ENCODE measurements at places on chromosomes 7 and 10. TPM values are rescaled to one million over a fixed set of nuclear protein-coding genes. Genes with fewer than 3 reads are reported as not detected.

GRCh38 chr7:29139796-29140195 lies 6.5 kb downstream of the CPVL start:
- H3K4me3 ChIP-seq: no peak overlapping the region
- H3K27me3 ChIP-seq: no peaks in the 10 kb centered on the region
- H3K36me3 ChIP-seq: no peaks in the 10 kb centered on the region
- H3K27ac ChIP-seq: no peak overlapping the region
- peaks cover 8% of the 10 kb centered on the region for H3K4me1 ChIP-seq

Gene HOXA7
- 0.26 TPM for total RNA-seq

DNA sequence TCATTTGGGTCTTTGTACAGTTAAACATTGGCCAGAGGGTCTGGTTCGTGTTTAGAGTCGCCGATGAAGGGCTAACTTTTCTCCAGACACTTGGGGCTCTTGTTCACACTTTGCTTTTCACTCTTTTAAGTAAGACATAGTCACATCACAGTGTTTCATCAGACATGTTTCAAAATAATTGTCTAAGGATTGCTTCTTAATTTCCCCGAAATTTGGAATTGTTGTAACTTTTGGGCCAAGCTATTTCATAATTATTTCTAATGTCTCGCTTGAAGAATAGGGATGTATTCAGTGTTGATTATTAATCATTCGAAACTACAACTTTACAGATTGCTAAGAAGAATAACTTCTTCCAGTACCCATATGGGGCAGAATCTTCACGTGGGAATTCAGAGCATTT lies 92.8 kb downstream of the TCF7L2 start:
- H3K4me1 ChIP-seq: no peaks in the 10 kb centered on the region
- no peak overlapping the region for H3K4me3 ChIP-seq
- H3K27ac ChIP-seq: no peak overlapping the region
- H3K27me3 ChIP-seq: no peaks in the 10 kb centered on the region
- no peaks in the 10 kb centered on the region for H3K36me3 ChIP-seq

DNA sequence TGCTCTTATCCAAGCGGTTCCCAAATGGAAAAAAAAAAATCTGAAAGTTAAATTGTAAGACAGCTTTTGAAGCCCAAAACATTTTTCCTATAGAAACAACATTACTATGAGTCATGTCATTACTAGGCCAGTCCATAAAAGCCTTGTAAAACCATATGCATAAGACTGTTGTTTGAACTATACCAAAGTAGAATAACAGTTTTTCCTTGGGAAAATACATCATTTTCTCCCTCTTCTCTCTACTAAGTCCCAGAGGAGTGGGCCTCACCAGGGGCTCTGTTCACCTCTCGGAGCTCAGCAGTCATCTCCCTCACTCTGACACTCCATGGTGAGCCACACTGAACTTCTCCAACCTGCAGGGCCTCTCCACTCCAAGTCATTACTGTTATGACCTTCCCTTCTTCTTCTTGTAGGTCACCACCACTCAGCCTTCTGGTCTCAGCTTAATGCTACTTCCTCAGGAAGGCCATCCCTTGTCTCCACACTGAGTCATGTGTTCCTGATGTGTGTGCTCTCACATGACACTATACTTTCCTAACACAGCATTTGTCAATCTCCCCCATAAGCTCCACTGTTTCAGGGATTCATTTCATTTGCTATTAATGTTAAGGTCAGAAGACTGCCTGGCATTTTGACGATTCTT lies 32.5 kb downstream of the ZNF438 start:
- no peaks in the 10 kb centered on the region for H3K27me3 ChIP-seq
- H3K27ac ChIP-seq: no peak overlapping the region
- no peak for DNase-seq
- no peaks in the 10 kb centered on the region for H3K36me3 ChIP-seq

DNA sequence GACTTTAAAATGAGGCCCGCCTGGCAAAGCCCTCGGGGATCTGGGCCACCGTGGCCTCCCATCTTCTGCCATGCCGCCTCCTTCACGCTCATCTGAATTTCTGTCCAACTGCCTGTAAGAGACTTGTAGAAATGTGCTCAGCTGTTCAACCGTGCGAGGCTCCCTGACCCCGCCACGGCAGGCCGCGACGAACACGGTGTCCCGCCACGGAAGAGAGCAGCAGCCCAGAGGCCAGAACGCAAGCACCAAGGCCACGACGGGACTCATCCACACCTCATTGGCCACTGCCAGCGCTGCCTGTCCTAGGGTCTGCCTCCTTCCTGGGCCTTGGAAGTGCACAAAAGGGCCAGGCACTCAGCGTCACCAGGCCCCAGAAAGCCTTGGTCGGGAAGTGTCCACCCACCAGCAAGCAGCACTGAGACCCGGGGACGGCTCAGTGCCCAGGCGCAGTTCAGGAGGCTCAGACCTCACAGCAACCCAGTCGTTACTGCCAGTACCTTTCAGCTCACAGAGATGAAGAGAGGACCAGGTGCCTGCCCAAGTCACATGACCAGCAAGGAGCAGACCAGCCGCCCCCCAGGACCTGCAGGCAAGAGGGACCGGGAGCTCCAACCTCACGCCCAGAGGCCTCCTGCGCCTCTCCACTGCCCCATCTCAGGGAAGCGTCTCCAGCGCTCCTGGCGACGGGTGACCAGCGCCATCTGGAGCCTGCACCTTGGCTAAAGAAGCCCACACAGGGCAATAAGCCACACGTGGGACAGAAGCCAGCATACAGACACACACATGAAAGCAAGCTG lies 85.9 kb downstream of the MAD1L1 start:
- H3K27me3 ChIP-seq: no peaks in the 10 kb centered on the region
- H3K36me3 ChIP-seq: no peaks in the 10 kb centered on the region
- no peaks in the 10 kb centered on the region for H3K4me1 ChIP-seq
- no peak for DNase-seq
- no peak overlapping the region for H3K4me3 ChIP-seq

Gene SMKR1
- not detected for total RNA-seq

GRCh38 chr10:28939281-28940157 lies 262.2 kb downstream of the BAMBI start:
- no peaks in the 10 kb centered on the region for H3K27me3 ChIP-seq
- no peak overlapping the region for H3K27ac ChIP-seq
- peak; percentile 82 for DNase-seq
- H3K4me3 ChIP-seq: no peak overlapping the region
- H3K4me1 ChIP-seq: peaks cover 25% of the 10 kb centered on the region

GRCh38 chr7:19376538-19376937 lies 231.3 kb upstream of the FERD3L start:
- no peak overlapping the region for H3K4me3 ChIP-seq
- H3K36me3 ChIP-seq: no peaks in the 10 kb centered on the region
- H3K4me1 ChIP-seq: no peaks in the 10 kb centered on the region
- no peaks in the 10 kb centered on the region for H3K27me3 ChIP-seq
- H3K27ac ChIP-seq: no peak overlapping the region
- no peak for DNase-seq

Gene CLCN1
- not detected for total RNA-seq

DNA sequence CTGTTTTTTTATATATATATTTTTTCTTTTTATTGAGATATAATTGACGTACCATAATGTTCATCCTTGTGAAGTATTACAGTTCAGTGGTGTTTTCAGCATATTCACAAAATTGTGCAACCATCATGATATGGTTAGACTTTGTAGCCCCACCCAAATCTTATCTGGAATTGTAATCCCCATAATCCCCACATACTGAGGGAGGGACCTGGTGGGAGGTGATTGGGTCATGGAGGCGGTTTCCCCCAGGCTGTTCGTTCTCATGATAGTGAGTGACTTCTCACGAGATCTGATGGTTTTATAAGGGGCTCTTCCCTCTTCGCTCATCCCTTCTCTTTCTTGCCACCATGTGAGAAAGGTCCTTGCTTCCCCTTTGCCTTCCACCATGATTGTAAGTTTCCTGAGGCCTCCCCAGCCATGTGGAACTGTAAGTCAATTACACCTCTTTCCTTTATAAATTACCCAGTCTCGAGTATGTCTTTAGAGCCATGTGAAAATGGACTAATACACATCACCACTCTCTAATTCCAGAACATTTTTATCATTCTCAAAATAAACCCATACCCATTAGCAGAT lies 73.9 kb upstream of the SMNDC1 start:
- no peak overlapping the region for H3K27ac ChIP-seq
- no peak for DNase-seq
- H3K4me1 ChIP-seq: peaks cover 4% of the 10 kb centered on the region

- no peak overlapping the region for H3K27ac ChIP-seq
- H3K27me3 ChIP-seq: no peaks in the 10 kb centered on the region
- H3K4me1 ChIP-seq: no peaks in the 10 kb centered on the region
- no peaks in the 10 kb centered on the region for H3K36me3 ChIP-seq
These were observed 43.8 kb downstream of the SH2D4B start for GRCh38 chr10:80581469-80581835.

Gene PNLIPRP1
- 4,534 TPM for total RNA-seq

- H3K4me3 ChIP-seq: no peak overlapping the region
- H3K27me3 ChIP-seq: no peaks in the 10 kb centered on the region
- no peak for DNase-seq
- no peak overlapping the region for H3K27ac ChIP-seq
These were observed 73.4 kb upstream of the FAM13C start for GRCh38 chr10:59435707-59436106.

Gene SEMA4G
- total RNA-seq: 12.5 TPM

DNA sequence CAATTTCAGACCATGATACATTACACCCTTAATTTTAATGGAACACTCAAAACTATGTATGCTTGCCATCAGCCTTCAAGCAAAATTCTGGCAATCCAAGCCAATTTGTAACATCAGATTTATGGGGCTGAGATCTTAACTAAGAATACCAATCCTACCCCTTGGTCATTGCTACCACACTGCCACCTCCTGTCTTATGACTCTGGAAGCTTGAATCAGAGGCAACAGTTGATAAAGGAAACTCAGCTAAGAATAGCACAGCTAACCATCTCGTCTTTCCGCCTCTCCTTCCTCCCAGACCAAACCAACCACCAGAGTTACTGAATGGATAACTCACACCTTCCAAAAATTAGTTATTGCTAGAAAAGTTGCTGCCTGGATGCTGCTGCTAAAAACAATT lies 7.4 kb downstream of the IGF2BP3 start:
- H3K27ac ChIP-seq: no peak overlapping the region
- no peaks in the 10 kb centered on the region for H3K4me1 ChIP-seq
- no peaks in the 10 kb centered on the region for H3K27me3 ChIP-seq
- DNase-seq: no peak
- H3K36me3 ChIP-seq: no peaks in the 10 kb centered on the region

GRCh38 chr10:22624287-22624738 lies 90.1 kb downstream of the PIP4K2A start:
- no peaks in the 10 kb centered on the region for H3K27me3 ChIP-seq
- no peaks in the 10 kb centered on the region for H3K36me3 ChIP-seq
- H3K4me1 ChIP-seq: peaks cover 52% of the 10 kb centered on the region
- no peak overlapping the region for H3K27ac ChIP-seq
- no peak for DNase-seq

GRCh38 chr10:51397695-51398094 lies 301.7 kb downstream of the CSTF2T start:
- peaks cover 12% of the 10 kb centered on the region for H3K4me1 ChIP-seq
- DNase-seq: peak; percentile 80
- H3K27ac ChIP-seq: no peak overlapping the region
- H3K27me3 ChIP-seq: no peaks in the 10 kb centered on the region

Gene CCL24
- not detected for total RNA-seq

- peaks cover 5% of the 10 kb centered on the region for H3K4me1 ChIP-seq
- no peak overlapping the region for H3K4me3 ChIP-seq
- DNase-seq: no peak
- no peak overlapping the region for H3K27ac ChIP-seq
- no peaks in the 10 kb centered on the region for H3K27me3 ChIP-seq
These were observed 26.1 kb downstream of the INPP5A start for GRCh38 chr10:132563485-132564248.

DNA sequence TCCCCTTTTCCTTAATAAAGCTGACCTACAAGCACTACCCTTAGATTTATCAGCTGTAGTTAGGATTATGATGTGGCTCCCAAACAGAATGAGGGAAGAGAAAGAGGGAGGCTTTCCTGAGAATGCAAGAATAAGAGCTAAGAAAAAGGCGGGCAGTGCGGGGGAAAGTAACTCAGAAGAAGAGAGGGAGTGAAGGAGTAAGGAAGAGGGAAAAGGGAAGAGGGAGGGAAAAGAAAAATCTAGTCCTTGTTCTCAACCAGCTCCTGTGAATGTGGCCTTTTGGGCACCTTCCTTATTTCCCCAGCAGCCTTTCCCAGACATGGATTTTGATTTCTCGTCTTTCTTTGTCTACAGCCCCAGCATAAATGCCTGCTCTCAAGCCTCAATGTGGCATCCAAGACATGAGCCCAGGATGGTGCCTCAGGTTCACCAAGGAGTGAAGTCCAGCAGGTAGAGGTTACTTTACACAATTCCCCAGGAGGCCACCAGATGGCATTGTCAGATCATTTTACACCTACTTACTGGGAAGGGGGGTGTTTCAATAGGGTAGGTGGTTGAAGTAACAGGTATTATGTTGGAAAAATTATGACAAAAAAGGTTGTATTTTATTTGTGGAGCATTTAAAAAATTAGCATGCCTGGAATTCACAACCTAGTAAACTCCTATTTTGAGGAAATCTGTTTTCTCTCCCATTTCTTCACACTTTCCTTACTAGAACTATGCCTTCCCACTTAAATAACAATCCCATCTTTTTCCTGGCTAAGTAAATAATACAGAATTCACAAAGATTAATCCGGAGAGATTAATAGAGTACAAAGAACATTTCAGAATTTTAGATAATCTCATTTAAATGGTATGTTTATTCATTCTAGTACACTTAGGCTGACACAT lies 106.5 kb downstream of the HTR7 start:
- no peaks in the 10 kb centered on the region for H3K4me1 ChIP-seq
- no peaks in the 10 kb centered on the region for H3K36me3 ChIP-seq
- H3K27me3 ChIP-seq: no peaks in the 10 kb centered on the region
- DNase-seq: peak; percentile 45

DNA sequence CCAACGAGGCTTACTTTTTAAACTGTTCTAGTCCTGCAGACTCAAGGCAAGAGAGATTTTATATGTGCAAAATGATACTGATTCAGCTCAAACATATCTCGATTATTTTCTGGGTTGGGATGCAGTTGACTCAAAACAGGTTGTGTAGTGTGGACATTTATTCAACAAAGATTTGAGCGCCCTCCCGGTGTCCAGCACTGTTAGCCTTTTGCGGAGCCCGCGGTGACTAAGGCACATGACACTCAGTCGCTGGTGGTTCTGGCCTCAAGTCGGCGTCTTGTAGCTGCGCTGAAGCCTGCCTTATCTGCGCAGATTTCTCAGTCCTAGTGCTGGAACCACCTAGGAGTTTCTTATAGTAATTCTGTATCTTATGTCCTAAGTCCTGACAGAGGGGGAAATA lies 938 bp upstream of the CADPS2 start:
- H3K4me1 ChIP-seq: peaks cover 29% of the 10 kb centered on the region
- H3K36me3 ChIP-seq: no peaks in the 10 kb centered on the region
- DNase-seq: peak; percentile 72
- H3K4me3 ChIP-seq: no peak overlapping the region
- no peaks in the 10 kb centered on the region for H3K27me3 ChIP-seq
- H3K27ac ChIP-seq: peak overlapping the region; percentile 98

Gene NPC1L1
- total RNA-seq: 0.52 TPM

- peak; percentile 35 for DNase-seq
- no peaks in the 10 kb centered on the region for H3K36me3 ChIP-seq
- no peaks in the 10 kb centered on the region for H3K27me3 ChIP-seq
- no peak overlapping the region for H3K4me3 ChIP-seq
These were observed 40.3 kb downstream of the COL17A1 start for GRCh38 chr10:104045151-104046089.
